ENCODE measurements at places on chromosomes 5 and 9.

GRCh38 chr9:107144475-107144874 is 138.6 kb upstream of the RAD23B start:
- DNase-seq: no peak

GRCh38 chr5:10538103-10538788 is 25.6 kb upstream of the ANKRD33B start:
- DNase-seq: no peak

- peak; percentile 45 for DNase-seq
Observed at GRCh38 chr5:150411245-150411979, 1.3 kb downstream of the CD74 start.

GRCh38 chr9:14379280-14379679 is 65.3 kb upstream of the NFIB start:
- DNase-seq: no peak

- DNase-seq: no peak
Observed at GRCh38 chr5:53730943-53731342, 170.5 kb downstream of the NDUFS4 start.

- DNase-seq: no peak
Observed at GRCh38 chr9:130959809-130960334, 20.8 kb upstream of the FIBCD1 start.

DNA sequence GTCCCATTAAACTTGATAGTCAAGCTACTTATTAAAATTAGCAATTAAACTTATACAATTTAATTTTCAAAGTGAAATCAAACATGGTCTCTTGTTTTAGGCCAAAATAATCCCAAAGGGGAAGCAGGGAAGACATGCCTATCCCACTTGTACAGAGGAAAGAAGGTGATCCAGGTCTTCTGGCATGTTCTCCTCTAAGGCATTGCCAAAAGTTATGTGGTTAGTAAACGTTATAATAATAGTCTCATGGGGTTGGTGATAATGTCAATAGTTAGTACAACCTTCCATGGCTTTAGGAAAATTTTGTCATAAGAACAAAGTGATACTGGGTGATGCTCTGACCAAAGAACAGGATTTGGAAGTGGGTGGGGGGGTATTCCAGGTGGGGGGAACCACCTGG is 52.8 kb downstream of the ROR2 start:
- DNase-seq: no peak

DNA sequence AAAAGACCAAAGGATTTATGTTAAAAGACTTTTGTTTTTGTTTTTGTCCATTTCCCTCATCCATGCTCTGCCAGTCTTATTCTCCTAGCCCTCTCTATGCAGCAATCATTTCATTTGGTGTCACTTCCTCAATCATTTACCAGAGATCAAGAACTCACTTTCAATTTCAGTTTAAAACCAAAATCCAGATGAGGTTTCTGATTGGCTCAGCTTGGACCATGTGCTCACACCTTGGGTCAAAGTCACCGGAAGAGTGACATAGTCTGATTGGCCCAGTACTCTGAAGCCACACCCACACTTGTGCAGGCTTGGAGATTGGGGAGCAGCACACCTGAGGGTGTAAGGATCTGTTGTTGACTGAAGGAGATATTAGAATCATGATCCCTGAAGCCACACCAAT is 79.6 kb downstream of the TLR4 start:
- peak; percentile 1 for DNase-seq

- no peak for DNase-seq
Observed at GRCh38 chr5:99005506-99005905, 76.7 kb upstream of the CHD1 start.

- DNase-seq: no peak
Observed at GRCh38 chr5:32130865-32131264, 43.3 kb downstream of the GOLPH3 start.

DNA sequence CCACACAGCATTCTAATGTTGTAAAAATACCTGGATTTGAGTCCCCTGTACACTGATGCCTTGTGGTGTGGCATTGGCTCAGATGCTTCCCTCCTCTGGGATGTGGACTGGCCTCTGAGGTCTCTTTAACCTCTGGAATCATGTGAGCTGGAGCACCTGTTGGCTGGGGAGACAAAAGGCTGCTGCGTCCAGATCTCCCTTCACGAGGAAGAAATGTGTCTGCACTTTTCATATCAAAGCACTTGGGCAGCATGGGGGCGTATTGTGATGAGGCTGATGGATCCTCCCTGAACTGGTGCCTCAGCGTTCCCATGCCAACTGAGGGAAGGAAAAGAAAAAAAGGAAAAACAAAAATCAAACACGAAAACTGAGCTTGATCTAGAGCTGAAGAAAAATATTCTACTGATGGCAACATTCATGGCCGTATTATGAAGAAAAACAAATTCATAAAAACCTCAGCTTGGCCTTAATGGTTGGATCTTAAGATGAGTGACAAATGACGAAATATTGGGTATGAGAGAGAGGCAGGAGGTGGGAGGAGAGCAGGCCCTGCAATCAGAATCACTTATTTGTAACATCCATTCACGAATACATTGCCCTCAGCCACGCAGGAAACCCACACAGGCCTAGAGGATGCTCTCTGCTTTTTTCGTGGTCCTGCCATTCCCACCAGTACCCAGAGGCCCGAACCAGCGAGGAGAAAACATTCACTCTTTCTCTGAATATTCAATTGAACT is 26.2 kb downstream of the GRIA1 start:
- no peak for DNase-seq

GRCh38 chr5:39253196-39253595 is 33.8 kb upstream of the FYB1 start:
- no peak for DNase-seq

DNA sequence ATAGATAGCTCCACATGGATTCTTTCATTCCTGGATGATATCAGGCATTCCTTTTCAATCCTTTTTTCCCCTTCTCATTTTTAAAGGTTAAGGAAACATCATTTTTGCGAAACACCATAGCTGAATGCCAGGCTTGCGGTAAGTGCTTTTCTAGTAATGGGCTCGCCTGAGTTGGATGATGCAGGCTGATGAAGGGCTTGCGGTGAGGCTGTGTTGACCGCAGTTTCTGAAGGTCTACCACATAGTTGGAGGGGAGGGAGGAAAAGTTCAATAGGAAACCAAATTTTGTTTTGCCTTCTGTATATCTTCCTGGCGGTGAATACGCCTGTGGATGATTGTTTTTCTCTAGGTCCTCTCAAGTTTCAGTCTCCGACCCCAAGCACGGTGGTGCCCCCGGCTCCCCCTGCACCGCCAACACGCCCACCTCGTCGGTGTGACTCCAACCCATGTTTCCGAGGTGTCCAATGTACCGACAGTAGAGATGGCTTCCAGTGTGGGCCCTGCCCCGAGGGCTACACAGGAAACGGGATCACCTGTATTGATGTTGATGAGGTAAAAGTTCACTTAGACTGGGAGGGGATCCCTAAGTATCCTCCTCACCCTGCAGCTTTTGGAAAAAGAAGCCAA is 24.3 kb downstream of the THBS4 start:
- no peak for DNase-seq

DNA sequence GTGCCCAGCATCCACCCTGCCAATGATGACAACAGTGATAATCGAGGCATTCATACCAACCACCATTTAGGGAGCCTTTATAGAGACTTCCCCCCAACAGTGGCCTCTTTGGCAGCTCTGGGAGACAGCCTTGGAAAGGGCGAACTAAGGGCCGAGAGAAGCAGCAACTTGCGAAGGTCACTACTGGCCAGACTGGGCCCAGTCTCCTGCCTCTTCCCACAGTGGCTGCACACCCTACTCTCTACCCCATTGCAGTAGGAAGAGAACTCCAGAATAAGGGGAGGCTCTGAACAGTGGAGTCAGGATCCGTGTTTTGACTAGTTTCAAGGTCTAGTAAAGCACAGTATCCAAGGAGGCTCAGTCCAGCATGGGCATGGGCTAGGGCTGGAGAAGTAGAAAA is 5.3 kb downstream of the LHX6 start:
- no peak for DNase-seq

DNA sequence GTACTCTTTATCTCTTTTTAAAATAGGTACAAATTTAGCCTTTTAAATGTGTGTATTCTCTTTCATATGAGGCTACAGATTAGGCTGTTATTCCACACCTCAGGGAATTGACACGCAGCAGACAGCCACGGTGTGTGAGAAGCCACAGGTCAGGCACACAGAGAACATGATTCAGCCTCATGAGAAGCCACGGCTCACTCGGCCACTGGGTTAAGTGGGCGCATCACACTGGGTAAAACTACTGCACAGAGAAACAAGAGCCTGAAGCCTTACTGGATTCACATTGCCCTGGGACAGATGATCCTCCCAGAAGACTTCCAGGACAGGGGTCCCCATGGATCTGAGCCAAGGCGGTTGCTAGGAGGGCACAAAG is 28.2 kb downstream of the LPCAT1 start:
- no peak for DNase-seq

DNA sequence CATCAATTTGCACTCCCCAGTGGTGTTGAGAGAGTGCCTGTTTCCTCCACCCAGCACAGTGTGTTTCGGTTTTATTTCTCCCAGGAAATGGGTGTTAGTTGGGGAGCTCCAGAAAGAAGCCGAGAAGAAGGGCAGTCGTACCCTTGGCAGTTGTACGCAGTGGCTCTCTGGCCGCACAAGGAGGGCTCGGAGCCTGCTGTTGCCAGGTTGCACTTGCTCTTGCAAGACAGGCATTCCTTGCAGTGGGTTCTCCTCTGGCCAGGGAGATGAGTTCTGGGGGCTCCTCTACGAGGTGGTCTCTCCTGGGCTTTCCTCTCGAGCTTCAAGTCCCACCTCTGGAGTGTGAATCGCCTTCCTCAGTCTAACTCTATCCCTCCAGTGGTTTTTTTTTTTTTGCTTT is 29.1 kb downstream of the QRFP start:
- no peak for DNase-seq

DNA sequence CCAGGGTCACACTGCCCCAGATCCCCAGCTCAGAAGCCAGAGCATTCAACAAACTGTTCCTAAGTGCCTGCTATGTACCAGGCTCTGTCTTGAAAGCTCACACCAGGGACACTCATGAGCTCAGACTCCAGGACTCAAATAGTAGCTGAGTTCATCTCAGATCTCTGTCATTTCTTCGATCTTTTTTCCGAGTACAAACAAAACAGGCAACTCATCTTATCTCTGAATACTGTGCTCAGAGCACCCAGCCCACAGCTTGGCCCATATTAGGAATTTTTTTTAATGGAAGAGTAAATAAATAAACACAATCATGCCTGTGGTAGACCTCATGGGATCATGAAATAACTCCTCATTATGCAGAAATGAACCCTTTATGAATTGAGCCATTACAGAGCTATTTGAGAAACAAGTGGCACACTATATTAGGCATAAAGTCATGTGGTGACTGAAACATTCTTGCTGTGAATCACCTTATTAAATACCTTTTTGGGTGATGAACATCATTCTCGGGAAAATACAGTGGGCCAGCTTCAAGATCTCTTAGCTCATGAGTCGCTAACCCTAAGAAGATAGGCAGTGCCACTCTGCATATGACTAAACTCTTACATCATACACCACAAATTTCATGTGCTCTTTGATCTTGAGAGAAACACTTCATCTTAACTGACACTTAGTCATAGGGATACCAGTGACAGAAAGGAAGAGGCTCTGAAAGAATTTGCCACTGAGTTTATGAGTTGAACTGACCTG is 9.9 kb downstream of the SH3RF2 start:
- no peak for DNase-seq

- no peak for DNase-seq
Observed at GRCh38 chr9:37921546-37922300, 17.8 kb upstream of the SLC25A51 start.

GRCh38 chr9:135035781-135036760 is 51.4 kb upstream of the OLFM1 start:
- no peak for DNase-seq

- DNase-seq: no peak
Observed at GRCh38 chr5:161009194-161009593, 157.2 kb upstream of the ATP10B start.

DNA sequence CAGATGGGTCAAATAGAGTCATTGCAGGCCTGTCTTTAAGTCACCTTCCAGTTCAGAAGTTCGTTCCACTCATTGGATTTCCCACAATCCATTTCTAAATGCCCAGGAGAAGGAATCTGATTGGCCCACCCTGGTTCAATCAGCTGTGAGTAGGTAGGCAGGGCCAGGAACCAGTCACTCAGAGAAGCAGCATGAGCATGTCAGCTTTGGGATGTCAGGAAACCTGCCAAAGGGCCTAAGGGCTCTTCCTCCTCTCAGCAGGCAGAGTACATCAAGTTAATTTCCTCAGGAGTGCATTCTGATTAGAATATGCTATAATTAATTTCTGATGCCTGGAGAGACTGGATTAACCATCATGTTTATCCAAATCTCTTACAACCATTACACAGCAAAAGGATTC is 412.9 kb upstream of the CCNH start:
- no peak for DNase-seq

DNA sequence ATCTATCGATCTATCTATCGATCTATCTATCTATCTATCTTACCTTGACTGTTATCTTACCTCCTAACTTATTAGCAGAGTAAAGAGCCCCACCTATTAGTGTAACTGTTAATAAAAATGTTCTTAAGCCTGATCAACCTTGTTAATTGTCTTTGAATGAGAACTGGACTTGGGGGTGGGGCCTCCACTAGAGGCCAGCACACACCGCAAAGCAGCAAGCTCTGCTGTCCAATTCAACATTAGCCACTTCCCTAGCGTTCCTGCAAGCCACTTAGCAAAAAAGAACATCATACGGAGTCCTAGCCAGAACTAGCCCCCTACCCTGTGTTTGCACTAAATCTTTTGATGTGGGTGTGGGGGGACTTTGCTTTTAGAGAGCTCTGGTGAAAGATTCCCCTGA is 515.8 kb downstream of the KDM4C start:
- DNase-seq: no peak

DNA sequence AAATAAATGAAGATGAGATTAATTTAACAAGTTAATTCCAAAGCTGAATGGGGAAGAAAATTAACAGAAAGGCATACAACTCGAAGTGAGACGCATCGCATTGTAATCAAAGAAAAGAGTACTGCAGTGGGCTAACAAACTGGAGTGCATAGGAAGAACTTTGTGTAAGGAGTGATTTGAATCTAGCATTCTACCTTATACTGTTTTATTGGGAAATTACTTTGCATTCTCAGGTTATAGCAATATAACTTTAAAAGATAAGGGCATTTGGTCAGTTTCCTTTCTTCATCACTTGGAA is 124.5 kb upstream of the TLE4 start:
- DNase-seq: no peak

- no peak for DNase-seq
Observed at GRCh38 chr9:3136686-3137346, 292.9 kb upstream of the PUM3 start.

DNA sequence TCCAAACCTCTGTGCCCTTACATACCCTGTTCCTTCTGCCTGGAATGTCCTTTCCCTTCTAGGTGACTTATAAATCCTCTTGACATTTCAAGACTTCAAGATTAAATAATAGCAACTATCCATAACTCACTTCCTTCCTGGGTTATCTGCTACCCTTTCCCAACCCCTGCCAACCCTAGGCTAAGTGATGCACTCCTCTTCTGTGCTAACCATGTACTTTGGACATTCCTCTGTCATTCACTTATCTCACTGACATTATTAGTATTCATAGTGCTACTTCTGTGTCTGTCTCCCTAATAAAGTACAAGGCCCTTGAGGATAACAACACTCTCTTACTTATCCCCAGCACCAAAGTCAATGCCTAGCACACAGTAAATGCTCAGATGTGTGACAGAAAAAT is 307.1 kb downstream of the ENC1 start:
- DNase-seq: no peak
